ENCODE measurements at places on chromosomes 12 and 14.

GRCh38 chr12:2682296-2683251, 112.2 kb upstream of the FKBP4 start:
- no peak for DNase-seq

DNA sequence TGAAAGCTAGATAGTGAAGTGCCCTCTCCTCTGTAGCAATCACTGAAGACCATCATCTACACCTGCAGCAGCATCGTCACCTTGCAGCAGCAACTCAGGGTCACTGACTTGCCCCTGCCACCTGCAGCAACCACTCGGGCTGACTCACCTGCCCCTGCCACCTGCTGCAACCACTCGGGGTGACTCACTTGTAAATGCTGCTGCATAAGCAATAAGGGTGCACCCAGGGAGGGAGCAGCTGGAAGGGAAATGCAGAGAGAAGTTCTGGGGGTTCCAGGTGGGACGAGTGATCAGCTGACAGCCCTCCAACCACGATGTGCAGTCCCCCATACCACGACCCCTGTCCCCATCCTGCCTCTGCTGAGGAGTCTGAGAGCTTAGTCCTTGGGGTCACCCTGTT, 357.1 kb upstream of the SFSWAP start:
- DNase-seq: no peak

DNA sequence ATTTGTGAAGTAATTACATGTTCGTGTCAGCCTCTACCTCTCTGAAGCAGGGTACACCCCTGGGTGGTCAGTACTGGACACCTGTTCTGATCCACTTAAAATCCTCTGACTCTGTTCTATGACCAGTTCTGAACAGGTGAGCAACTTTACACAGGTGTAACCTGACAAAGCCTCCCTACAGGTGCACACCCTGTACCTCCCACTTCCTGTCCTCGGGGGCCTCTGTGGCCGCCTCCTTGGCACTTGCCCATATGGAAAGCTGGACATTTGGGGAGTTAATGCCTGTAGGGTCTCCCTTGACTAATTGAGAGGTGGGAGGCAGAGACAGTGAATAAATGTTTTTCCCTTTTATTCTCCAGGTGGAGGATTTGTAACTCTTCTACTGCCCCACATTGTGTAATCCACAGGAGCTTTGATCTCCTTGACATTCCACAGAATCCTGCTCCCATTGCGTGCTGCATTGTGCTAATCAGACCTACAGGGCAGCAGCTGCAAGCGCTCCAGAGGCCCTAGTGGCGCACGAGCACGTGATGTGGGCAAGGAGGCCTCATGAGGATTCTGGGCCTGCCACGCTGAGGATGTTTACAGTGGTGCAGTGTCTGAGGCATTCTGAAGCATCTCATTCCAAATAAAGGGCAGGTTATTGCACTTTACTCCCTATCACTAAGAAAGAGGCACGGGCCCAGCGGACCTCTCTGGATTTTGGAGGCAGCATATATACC, 45.8 kb upstream of the BATF start:
- DNase-seq: no peak

GRCh38 chr12:45669792-45670191, 59.7 kb upstream of the ARID2 start:
- DNase-seq: no peak

DNA sequence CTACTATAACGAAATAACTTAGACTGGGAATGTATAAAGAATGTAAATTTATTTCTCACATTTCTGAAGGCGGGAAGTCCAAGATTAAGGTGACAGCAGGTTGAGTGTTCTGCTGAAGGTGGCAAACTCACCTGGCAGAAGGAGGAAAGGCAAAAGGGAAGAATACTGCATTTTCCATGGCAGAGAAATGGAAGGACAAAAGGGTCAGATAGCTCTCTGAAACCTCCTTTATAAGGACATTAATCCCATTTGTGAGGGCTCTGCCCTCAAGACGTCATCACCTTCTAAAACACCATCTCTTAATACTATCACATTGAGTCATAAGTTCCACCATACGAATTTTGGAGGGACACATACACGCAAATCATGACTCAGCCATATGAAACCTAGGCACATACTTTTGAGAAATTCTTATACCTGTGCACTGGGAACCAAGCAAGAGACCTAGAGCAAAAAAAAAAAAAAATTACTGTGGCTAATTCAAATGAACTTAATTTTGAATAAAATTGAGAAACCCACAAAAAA, 1669.3 kb upstream of the FLRT2 start:
- no peak for DNase-seq

DNA sequence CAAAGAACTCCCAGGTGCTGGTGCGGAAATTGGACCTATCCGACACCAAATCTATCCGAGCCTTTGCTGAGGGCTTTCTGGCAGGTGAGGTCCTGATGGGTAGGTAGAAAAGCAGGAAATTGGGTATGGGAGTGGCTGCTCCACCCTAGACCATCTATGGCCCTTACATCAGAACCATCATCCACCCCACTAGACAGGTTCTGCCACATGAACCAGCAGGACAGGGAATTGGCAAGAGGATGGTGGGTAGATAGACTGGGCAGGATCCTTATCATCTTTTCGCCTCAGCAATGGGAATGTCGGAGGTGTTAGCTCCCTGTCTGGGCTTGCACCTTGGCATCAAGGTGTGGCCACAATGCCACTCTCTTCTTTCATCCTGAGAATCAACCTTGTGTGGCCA, 23.5 kb downstream of the RDH12 start:
- no peak for DNase-seq

DNA sequence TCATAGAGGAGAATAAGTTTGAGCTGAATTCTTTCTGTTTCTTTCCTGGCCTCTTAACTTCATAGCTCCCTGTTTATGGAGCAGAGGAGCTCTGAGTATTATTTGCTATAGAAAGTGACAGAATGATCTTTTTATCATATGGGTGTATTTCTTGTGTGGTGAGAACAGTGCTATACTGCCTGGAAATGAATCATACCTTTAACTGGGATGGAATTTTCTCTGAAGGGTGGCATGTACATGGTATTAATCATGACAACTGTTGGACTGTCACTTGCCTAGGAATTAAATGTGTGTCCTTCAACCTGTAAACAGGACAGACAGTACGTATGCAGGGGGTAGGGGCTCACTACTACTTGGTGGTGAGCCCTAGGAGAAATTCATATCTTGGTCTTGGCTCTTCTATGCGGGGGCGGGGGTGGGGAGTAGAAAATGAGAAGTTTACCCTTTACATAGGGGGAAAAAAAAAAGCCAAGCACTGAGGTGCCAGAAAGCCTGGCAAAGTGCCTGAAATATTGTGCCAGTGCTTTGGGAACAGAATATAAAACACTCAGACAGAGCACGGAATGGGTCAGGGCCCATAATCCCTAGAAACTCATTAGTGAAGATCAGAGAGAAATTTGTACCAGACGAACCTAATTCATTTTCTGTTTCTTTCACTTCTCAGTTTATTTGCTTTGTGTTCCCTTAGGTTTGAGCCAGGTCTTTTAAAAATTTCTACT, 33.8 kb downstream of the ARMH4 start:
- no peak for DNase-seq

GRCh38 chr14:61577506-61577931, 117.8 kb upstream of the HIF1A start:
- DNase-seq: no peak

DNA sequence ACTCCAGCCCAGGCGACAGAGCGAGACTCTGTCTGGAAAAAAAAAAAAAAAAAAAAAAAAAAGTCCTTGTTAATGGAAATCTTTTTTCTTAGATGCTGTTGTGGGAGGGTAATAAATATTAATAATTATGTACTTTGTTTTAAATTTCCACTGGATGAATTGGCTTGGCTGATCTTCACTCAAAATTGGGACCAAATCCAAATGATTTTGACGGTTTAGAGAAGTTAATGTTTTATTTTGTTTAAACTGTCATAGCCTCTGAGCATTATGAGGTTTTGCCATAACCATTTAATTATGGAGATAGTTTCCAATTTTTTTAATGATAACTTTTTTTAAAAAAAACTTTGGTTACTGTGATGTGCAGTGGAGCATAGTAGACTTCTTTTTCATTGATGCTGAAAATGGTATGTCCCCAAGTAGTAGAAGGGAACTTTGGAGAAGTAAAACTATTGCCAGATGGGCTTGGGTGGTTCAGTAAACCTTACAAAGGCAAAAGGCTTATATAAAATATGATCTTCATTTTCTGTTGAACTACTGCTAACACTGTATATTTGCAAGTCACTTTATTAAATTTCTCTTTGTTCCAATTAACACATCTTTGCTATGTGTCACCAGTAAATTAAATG, 3.9 kb upstream of the PMCH start:
- DNase-seq: no peak

DNA sequence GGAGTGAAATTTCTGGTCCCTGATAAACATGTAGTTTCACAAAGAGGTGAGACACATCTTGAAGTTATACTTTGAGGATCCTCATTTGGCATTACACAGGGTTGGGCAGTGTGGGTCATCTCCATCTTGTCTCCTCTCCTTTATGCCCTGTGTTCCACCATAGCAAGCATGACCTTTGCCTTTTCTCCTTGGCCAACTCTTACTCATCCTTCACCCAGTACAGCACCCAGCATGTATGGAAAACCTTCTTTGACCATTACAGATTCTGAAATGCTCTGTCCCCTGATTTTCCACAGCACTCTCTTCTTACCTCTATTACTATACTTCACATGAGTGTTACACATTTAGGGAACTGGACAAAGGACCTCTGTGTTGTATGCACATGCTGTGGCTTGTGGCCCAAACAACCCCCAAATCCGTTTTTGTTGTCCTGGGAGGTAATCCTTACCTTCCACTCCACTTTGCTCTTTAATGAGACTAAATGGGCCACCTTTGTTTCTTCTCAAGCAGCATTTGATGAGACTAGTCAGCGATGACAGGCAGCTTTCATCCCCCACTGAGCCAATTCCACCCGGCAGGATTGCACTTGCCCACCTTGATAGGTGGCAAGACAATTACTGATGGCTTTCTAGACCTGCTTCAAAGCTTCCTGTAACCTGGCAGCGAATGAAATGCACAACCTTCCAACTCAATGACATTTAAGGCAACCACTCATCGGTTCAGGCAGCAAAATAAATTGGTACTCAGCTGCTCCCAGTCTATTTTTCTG, 163.5 kb downstream of the MON2 start:
- no peak for DNase-seq

GRCh38 chr12:51254536-51254935, 15.7 kb downstream of the SMAGP start:
- no peak for DNase-seq

GRCh38 chr14:76995279-76996035, 33.1 kb downstream of the IRF2BPL start:
- no peak for DNase-seq

DNA sequence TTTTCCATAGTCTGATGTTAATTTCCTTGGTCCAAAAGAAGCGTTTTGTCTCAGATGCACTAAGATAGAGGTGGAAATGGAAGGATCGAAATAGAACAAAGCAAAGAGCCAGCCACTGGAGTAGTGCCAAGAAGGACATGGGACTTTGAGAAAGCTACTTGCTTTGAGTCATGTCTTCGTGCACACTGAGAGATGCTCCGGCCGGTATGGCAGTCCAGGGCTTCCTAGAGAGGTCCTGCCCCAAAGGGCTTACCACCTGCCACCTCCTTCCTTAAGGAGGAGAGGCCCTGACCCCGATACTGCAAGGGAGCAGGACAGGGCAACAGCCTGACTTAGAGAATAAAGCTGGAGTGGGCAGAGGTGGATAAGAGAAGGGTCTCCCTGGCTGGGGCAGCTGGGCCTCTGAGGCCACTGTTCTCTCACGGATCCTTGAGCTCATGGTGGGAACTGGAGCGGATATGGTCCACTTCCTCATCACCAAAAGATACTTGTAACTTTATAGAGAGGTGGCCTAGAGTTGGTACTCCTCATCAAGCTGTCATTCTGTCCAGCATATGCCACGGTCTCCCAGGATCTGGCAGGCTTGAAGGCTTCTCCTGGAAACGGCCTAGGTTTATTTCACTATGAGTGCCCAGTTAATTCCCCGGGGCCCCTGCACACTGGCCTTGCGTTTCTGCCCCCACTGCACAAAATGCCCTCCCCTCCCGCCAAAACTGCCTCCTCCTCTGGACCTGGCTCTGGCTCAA, 57.4 kb downstream of the FOXN3 start:
- no peak for DNase-seq

DNA sequence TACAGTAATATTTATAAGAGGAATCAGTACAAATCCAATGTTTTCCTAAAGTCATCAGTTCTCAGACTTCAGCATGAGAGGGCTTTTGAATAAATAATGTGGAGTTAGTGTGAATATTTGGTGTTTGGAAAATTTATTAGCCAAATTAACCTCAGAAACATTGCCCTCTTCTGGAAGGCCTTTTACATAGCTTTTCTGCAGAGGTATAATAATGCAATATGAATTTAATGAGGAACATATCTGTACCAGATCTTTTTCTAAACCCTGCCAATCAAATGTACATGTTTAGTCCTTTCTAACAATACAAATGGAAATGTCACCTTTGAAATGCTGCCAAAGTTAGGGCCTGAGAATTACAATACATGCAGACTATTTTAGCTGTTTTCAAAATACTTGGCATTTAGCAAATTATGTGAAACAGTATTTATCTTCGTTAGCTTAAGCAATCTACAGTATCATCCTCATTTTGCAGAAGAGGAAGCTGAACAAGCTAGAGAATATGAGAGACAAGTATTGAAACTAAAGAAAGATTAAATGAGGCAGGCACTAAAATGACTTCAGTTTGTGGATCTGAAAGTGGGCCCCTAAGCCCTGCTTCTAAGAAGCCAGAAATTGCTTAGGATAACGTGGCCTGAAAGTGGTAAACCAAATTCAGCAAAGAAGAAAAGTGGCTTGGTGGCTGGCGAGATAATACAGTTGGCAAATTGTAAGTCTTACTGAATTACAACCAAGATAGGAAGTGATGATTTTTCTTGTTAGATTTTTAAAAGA, 60.4 kb upstream of the MANSC4 start:
- no peak for DNase-seq

- DNase-seq: no peak
Measured at GRCh38 chr12:45216983-45217485, 1.1 kb downstream of the ANO6 start.

- DNase-seq: no peak
Measured at GRCh38 chr14:54947230-54947629, 44.6 kb upstream of the GCH1 start.

DNA sequence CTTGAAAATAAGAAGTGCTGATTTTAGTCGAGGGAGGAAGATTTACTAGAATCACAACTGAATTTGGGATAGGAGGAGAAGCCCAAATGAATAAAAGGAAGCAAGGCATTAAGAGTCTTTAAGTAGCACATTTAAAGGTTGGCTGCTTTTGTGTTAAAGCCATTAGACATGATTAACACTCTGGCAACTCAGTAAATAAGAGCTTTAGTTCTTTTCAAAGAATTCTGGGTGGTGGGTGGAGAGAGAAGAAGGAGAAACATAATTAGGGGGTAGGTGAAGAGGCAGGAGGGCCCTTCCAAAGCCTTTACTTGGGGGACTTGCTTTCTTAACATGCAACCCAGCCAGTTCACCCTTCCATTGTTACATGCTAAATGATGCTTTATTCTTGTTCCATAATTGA, 284.6 kb upstream of the SEL1L start:
- no peak for DNase-seq

DNA sequence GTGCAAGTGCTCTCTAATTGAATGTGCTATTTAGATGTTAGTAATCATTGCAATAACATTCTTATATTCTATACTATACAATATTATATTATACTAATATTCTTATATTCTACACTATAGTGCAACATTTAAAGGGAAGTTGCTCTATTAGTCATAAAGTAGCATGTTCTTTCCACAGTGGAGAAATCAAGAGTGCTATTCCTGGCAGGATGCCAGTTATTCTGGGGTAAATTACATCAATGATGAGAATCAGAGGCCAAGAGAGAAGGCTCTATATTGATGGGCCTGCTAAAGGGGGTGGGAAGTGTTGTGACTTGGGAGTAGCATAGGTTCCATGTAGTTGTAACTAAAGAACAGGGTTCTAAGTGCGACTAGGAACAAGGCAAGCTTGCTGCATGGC, 121.5 kb downstream of the SLC15A5 start:
- DNase-seq: no peak

Data from stimulated activated CD8-positive, alpha-beta memory T cell treated with anti-CD3 and anti-CD28 coated beads, Interleukin-15, amount 100 ng/mL, for 4 hours (primary cell).